ENCODE measurements at places on chromosomes 4 and X. TPM values are rescaled to one million over a fixed set of nuclear protein-coding genes. Genes with fewer than 3 reads are reported as not detected.

- no peak for DNase-seq
Observed at GRCh38 chrX:2262668-2263055, 238.1 kb downstream of the DHRSX start.

GRCh38 chr4:98343626-98344025 lies 82.4 kb downstream of the RAP1GDS1 start:
- DNase-seq: no peak

DNA sequence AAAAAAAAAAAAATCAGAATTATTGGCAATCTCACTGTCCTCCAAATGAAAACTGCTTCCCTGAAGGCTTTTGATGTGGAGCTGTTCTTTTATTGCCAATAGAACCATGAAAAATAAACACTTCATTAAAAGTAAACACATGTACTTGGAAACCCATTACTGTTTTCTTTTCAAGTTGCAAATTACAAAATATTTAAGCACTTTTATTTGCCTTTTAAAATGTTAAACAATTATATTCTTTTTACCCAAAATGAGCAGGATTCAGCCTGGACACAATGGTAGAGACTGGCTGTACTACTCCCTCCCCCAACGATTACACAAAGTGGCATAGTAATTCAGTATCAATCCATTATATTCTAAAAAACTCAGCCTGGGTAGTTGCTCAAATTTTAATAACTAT lies 60.9 kb downstream of the SH2D1A start:
- DNase-seq: no peak

Gene SMIM10L2A
- total RNA-seq: 0.03 TPM

Gene L1CAM
- 78.9 TPM for total RNA-seq

Measured in SK-MEL-5 (cell line).